ENCODE measurements at places on chromosomes 6 and 20. TPM values are rescaled to one million over a fixed set of nuclear protein-coding genes. Genes with fewer than 3 reads are reported as not detected.

FKBP1C gene
- 0.09 TPM for total RNA-seq

SPATS1 gene
- total RNA-seq: not detected

RSPH9 gene
- not detected for total RNA-seq

PXDC1 gene
- 72.5 TPM for total RNA-seq

COL21A1 gene
- 12.6 TPM for total RNA-seq

GRCh38 chr20:3032624-3033023 is 10.8 kb upstream of the GNRH2 start:
- H3K27me3 ChIP-seq: no peaks in the 10 kb centered on the region
- H3K27ac ChIP-seq: no peak overlapping the region
- H3K36me3 ChIP-seq: peaks cover 57% of the 10 kb centered on the region
- DNase-seq: no peak
- H3K4me1 ChIP-seq: no peaks in the 10 kb centered on the region

DNA sequence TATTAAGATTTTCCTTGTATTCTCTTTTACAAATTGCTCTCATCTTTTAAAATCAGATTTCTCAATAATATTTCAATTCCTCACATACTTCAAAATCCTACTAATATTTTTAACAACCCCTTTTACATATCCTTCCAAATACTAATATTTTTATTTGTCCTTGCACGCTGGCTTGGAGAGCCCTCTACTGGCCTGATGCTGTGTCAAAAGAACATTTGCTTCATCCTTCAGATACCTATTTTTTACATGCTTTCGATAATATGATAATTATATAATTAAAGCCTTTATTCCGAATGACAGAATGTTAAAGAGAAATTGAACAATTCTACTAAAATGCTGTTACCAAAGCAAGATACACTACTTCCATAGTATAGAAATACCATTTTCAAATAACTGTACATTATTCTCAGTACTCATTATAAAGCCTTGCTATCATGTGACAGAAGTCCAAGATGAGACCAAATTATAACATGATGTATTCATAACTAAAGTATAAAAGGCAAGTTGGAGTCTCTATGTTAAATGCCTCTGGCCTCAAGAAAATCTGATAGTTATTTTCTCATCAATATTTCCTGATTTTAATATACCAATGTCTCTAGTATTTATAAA is 39.0 kb upstream of the PLN start:
- H3K36me3 ChIP-seq: no peaks in the 10 kb centered on the region
- no peak overlapping the region for H3K4me3 ChIP-seq
- no peak overlapping the region for H3K27ac ChIP-seq
- no peak for DNase-seq
- no peaks in the 10 kb centered on the region for H3K4me1 ChIP-seq

DNA sequence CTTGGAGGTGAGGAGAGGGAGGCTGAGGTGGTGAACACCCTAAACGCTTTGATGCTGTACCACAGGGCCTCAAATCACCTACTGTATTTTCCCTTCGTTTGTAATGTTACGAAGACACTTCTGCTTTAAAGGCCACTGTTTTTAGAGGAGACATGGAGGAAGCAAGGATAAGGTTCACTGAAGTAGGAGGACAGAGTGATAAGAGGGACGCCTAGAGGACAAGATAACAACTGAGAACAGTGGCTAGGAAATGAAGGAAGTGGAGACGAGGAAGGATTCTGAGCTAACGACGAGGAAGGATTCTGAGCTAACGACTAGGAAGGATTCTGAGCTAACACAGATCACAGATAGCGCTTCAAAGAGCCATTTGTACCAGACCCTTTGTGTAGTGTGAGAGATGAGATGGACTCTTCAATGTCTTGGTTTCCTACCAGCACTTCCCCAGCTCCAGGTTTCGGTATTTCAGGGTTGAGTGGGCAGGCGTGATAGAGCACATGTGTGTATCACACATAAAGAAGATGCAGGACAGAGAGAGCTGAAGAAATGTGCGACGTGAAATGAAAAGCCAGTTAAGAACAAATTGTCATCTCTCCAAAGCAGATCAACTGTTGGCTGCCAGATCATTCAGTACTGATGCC is 7.5 kb downstream of the SF3B5 start:
- no peaks in the 10 kb centered on the region for H3K36me3 ChIP-seq
- no peak for DNase-seq
- no peaks in the 10 kb centered on the region for H3K27me3 ChIP-seq
- no peak overlapping the region for H3K27ac ChIP-seq

- DNase-seq: no peak
- H3K4me3 ChIP-seq: no peak overlapping the region
- H3K36me3 ChIP-seq: peaks cover 78% of the 10 kb centered on the region
- no peak overlapping the region for H3K27ac ChIP-seq
- H3K4me1 ChIP-seq: no peaks in the 10 kb centered on the region
Measured at GRCh38 chr6:36612101-36612625, 18.0 kb downstream of the SRSF3 start.

GRCh38 chr6:148735989-148736388 is 10.8 kb upstream of the UST start:
- DNase-seq: no peak
- no peak overlapping the region for H3K4me3 ChIP-seq
- H3K4me1 ChIP-seq: no peaks in the 10 kb centered on the region
- H3K36me3 ChIP-seq: no peaks in the 10 kb centered on the region
- no peaks in the 10 kb centered on the region for H3K27me3 ChIP-seq
- H3K27ac ChIP-seq: no peak overlapping the region
